ENCODE measurements at places on chromosomes 1 and 21. TPM values are rescaled to one million over a fixed set of nuclear protein-coding genes. Genes with fewer than 3 reads are reported as not detected.

The KIF26B gene
- total RNA-seq = 0.87 TPM

The NOC2L gene
- 83.7 TPM for total RNA-seq

The DIRAS3 gene
- total RNA-seq = 1.3 TPM

The RSRP1 gene
- 149 TPM for total RNA-seq

The DAB1 gene
- not detected for total RNA-seq

The SHISAL2A gene
- not detected for total RNA-seq

The LRRIQ3 gene
- 0.83 TPM for total RNA-seq

The C1orf210 gene
- not detected for total RNA-seq

The TEKT2 gene
- 0.15 TPM for total RNA-seq

The MSH4 gene
- 0.33 TPM for total RNA-seq

The KRTAP7-1 gene
- not detected for total RNA-seq

The LENEP gene
- total RNA-seq = not detected

All from smooth muscle cell of trachea (primary cell).